ENCODE measurements at places on chromosomes 4 and X.

GRCh38 chr4:98656443-98656842 lies 2.0 kb downstream of the TSPAN5 start:
- H3K36me3 ChIP-seq = peaks cover 24% of the 10 kb centered on the region
- DNase-seq = no peak
- H3K4me3 ChIP-seq = peak overlapping the region; percentile 90
- peaks cover 76% of the 10 kb centered on the region for H3K4me1 ChIP-seq

- no peaks in the 10 kb centered on the region for H3K27me3 ChIP-seq
- H3K36me3 ChIP-seq = no peaks in the 10 kb centered on the region
- no peak overlapping the region for H3K4me3 ChIP-seq
- no peak overlapping the region for H3K27ac ChIP-seq
- no peak for DNase-seq
- no peaks in the 10 kb centered on the region for H3K4me1 ChIP-seq
Measured at GRCh38 chr4:160928482-160928881, 1235.3 kb downstream of the FSTL5 start.

DNA sequence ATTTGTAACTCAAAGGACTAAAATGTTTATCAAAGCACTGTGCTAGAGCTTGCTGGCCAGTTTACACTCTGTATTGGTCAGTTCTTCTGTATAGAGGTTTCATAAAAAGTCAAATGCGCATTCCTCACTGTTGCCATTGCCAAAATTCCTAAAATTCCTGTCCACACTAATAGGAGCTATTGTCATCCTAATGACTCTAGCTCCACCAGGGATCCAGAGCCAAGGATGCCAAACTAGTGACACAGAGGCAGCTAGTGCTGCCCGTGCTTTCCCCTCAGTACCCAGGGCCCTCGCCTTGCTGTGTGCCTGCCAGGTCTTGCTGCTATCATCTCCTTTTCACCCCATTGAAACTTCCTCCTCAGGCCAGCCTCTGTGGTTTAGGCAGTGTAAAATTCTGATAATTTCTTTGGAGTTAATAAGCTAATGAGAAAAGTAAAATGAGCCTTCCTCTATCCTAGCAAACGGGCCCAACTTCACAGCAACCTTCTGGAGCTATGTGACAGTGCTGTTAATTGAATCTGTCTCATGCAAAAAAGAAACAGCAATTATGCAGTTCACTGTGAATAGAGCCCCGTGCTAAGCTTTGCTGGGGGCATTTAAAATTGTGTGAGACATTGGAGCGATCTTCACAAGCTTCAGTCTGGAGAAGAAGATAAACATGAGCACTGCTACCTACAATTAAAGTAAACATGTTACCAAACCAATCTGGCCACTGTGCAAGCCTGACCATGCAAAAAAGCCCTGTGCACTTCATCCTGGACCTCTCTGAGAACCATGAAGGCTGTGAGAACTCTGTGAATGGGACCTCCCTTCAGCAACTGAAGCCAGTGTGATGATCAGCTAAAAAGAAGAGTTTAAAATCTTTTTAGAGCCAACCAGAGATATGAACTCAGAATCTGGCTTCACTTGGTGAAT lies 43.1 kb upstream of the FGF2 start:
- H3K27ac ChIP-seq = no peak overlapping the region
- H3K4me3 ChIP-seq = no peak overlapping the region
- peaks cover 18% of the 10 kb centered on the region for H3K27me3 ChIP-seq
- no peak for DNase-seq

GRCh38 chr4:155473420-155474095 lies 96.8 kb upstream of the MAP9 start:
- H3K36me3 ChIP-seq = no peaks in the 10 kb centered on the region
- H3K27ac ChIP-seq = no peak overlapping the region
- H3K4me1 ChIP-seq = no peaks in the 10 kb centered on the region

DNA sequence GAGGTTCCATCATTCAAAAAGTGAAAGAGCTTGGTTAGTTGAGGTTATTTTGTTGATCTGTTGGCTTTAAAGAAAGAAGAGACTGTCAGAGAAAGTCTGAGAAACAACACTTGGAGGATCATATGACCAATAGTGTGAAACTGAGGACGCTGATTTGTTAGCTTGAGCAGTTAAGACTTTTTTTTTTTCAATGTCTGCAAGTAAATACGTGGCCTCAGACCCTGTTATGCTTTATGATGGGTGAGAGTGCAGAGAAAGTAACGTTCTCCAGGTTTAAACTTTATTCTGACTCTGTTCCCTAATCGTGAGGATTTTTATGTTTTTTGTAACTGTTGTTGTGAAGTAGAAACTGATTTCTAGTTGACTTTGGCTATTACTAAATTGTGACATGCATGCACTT lies 45.9 kb downstream of the GAB1 start:
- DNase-seq = no peak
- no peak overlapping the region for H3K27ac ChIP-seq
- H3K36me3 ChIP-seq = no peaks in the 10 kb centered on the region

GRCh38 chr4:8394061-8394519 lies 46.4 kb downstream of the ACOX3 start:
- no peak overlapping the region for H3K27ac ChIP-seq
- peaks cover 82% of the 10 kb centered on the region for H3K36me3 ChIP-seq
- peaks cover 12% of the 10 kb centered on the region for H3K4me1 ChIP-seq
- no peak overlapping the region for H3K4me3 ChIP-seq
- no peak for DNase-seq
- H3K27me3 ChIP-seq = no peaks in the 10 kb centered on the region

DNA sequence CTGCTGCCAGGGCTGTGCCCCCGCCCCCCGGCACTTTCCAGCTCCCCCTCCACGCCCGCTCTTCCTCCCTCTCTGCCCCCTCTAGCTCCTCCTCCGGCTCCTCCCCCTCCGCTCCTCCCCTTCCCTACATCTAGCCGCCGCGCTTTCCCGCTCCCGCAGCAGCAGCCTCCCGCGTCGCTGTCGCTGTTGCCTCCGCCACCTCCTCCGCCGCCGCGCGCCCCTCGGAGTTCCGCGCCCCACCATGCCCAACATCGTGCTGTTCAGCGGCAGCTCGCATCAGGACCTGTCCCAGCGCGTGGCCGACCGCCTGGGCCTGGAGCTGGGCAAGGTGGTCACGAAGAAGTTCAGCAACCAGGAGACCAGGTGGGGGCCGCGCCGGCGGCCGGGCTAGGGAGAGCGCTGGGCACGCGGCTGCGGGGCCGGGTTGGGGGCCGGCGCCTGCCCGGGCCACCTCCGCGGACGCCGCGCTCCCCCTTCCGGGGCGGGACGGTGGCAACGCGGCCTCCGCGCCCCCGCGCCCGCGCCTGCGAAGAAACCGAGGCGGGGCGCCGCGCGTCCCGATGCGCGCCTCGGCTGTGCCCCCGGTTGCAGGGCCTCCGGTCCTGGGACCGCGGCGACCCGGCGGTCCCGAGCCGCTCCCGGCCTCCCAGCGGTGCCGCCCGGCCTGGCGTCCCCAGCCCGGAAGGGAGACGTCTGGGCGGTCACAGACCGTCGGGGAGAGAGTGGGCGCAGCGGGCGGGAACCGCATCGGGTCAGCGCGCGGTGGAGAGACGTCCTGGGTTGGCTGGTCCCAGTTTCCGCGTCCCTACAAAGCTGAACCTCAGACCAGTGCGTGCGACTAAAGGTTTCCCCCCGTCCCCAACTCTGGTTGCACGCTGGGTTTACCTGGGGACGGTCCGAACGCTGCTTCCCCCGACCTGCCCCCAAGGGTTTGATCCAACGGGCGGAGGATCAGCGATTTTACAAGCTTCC lies at the start of gene PRPS2:
Gene PRPS2, plus strand, starts transcription at position 156 of the 972 bp plus-strand sequence. Its CDS starts 86 bp downstream, at position 242.
- H3K27me3 ChIP-seq = peaks cover 39% of the 10 kb centered on the region
- peak within 1 kb of the TSS; percentile 93 for H3K27ac ChIP-seq
- DNase-seq = peak; percentile 81
- peak within 1 kb of the TSS; percentile 85 for H3K4me3 ChIP-seq

GRCh38 chr4:8831221-8832112 lies 40.2 kb downstream of the HMX1 start:
- no peak overlapping the region for H3K4me3 ChIP-seq
- DNase-seq = peak; percentile 7
- no peaks in the 10 kb centered on the region for H3K4me1 ChIP-seq
- no peak overlapping the region for H3K27ac ChIP-seq
- H3K36me3 ChIP-seq = no peaks in the 10 kb centered on the region

GRCh38 chr4:65825116-65825753 lies 154.9 kb upstream of the EPHA5 start:
- H3K27ac ChIP-seq = no peak overlapping the region
- H3K4me3 ChIP-seq = no peak overlapping the region
- H3K36me3 ChIP-seq = no peaks in the 10 kb centered on the region
- DNase-seq = no peak
- H3K27me3 ChIP-seq = no peaks in the 10 kb centered on the region

DNA sequence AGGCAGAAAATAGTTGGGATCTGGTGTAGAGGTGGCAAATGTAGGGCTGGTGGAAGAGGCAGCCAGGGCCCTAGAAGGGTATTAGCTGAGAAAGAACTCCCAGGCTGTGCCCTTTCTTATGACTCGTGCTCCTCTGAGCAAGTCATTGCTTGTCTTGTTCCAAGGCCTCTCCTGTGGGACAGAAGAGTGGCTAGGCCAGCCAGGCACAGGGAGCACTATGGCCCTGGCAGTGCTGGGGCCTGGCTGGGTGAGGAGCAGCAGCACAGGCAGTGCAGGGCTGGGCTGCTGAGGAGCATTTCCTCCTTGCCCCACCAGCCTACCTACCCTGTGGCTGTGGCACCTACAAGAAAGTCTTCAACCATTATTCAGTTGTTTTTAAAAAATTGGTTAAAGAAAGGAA lies 298.5 kb upstream of the NR3C2 start:
- H3K27me3 ChIP-seq = no peaks in the 10 kb centered on the region
- no peak for DNase-seq
- H3K27ac ChIP-seq = no peak overlapping the region
- no peaks in the 10 kb centered on the region for H3K4me1 ChIP-seq

DNA sequence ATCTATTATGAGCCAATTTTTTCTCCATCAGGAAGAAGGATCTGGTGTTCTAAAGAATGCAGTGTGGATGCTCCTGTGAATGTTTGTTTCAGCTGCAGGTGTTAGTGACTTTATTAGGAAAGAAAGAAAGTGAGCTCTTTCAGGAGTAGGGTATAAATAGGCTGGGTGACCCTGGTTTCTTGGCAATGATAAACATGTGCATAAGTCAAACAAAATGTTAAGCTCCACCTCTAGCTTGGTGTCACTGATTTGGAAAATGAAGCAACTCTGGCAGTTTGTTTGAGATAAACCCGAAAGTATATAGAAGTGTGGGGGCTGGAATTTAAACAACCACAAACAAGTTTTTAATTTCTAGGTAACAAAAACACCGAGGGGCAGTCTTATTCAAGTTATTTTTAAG lies 152.3 kb downstream of the COL4A6 start:
- no peak overlapping the region for H3K4me3 ChIP-seq
- H3K4me1 ChIP-seq = no peaks in the 10 kb centered on the region
- no peak overlapping the region for H3K27ac ChIP-seq
- peaks cover 21% of the 10 kb centered on the region for H3K27me3 ChIP-seq
- DNase-seq = no peak

- no peak overlapping the region for H3K4me3 ChIP-seq
- peaks cover 46% of the 10 kb centered on the region for H3K27me3 ChIP-seq
- no peaks in the 10 kb centered on the region for H3K36me3 ChIP-seq
- no peaks in the 10 kb centered on the region for H3K4me1 ChIP-seq
- DNase-seq = no peak
- no peak overlapping the region for H3K27ac ChIP-seq
Measured at GRCh38 chrX:139290310-139290709, 240.2 kb upstream of the F9 start.

DNA sequence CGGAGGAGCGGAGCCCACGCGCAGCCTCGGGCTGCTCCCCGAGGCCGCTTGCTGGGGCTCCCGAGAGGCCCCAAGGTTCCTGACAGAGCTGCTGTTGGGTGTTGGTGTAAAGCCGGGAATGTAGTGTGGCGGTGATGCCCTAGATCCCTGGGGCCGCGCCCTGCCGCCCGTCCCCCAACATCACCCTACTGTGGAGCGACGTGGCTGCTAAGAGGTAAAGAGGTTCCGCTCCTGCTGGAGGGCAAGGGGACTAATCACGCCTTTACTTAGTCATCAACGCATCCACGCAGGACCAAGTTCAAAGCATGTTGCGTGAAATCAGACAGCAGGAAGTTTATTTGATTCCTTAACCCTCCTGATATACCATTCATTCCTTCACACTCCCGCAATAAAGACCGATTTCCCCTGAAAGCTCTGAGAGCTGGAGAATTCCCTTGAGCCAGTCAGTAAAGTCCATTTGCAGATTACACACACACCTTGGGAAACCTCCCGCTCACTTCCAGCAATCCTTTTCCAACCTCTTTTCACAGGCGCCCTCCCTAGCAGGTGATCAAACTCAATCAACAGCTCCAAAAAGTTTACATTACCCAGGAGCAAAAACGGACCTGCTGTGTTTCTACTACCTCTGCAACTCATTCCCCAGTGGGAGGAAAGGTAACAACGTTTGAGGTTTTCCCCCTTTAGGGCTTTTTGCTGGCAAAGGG lies 579 bp upstream of the GABRA2 start:
- H3K27me3 ChIP-seq = peaks cover 43% of the 10 kb centered on the region
- no peaks in the 10 kb centered on the region for H3K36me3 ChIP-seq
- H3K27ac ChIP-seq = no peak overlapping the region
- peaks cover 14% of the 10 kb centered on the region for H3K4me1 ChIP-seq
- no peak overlapping the region for H3K4me3 ChIP-seq

DNA sequence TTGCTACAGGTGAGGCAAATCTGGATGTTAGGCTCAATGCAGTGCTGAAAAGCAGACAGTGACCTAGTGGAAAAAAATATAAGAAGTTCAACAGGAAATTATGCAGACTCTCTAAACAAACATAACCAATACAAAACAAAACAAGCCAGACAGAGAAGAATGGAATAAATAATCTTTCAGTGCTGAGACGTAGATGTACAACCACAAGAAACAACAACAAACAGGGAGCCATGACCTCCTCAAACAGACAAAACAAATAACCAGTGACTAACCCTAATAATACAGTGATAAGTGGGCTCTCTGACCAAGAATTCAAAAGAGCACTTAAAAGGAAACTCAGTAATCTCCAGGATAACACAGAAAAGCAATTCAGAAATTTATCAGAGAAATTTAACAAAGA lies 239.3 kb downstream of the SLC39A8 start:
- H3K4me3 ChIP-seq = no peak overlapping the region
- no peak overlapping the region for H3K27ac ChIP-seq
- no peaks in the 10 kb centered on the region for H3K4me1 ChIP-seq
- DNase-seq = no peak

- DNase-seq = no peak
- H3K27ac ChIP-seq = no peak overlapping the region
- H3K36me3 ChIP-seq = no peaks in the 10 kb centered on the region
Measured at GRCh38 chrX:132505116-132505515, 16.3 kb upstream of the MBNL3 start.

DNA sequence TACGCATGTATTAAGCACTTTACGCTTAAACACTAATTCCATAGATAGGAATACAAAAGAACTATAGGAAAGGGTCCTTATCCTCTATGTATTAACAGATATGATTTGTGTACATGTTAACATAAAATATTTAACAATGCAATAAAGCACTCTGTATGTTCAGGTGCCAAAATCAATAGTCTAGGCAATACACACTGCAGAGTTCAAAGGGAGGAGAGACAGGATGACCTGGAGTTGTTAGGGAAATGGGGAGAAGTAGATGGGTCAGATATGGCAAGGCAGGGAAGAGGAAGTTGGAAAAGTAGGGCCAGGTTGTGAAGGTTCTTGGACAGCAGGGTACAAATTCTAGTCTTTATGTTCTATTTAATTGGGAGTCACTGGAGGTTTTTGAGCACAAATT lies 2.9 kb downstream of the SGCB start:
- peaks cover 30% of the 10 kb centered on the region for H3K4me1 ChIP-seq
- no peak overlapping the region for H3K27ac ChIP-seq
- DNase-seq = no peak
- H3K4me3 ChIP-seq = no peak overlapping the region

- no peak overlapping the region for H3K27ac ChIP-seq
- no peak overlapping the region for H3K4me3 ChIP-seq
- DNase-seq = no peak
Measured at GRCh38 chr4:44446801-44447562, 1.6 kb downstream of the KCTD8 start.

GRCh38 chr4:32440391-32440790 lies 1720.2 kb downstream of the PCDH7 start:
- H3K27me3 ChIP-seq = no peaks in the 10 kb centered on the region
- H3K36me3 ChIP-seq = no peaks in the 10 kb centered on the region
